ENCODE measurements at places on chromosomes 16 and 17.

DNA sequence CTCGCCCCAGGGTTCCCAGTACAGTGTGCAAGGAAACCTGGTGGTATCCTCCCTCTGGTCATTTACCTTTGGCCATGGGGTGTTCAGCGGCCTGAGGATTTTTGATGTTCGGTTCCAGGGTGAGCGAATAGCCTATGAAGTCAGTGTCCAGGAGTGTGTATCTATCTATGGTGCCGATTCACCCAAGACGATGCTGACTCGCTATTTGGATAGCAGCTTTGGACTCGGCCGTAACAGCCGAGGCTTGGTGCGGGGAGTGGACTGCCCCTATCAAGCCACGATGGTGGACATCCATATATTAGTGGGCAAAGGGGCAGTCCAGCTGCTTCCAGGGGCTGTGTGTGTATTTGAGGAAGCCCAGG is 1.2 kb downstream of the AOC2 start:
- DNase-seq: no peak

DNA sequence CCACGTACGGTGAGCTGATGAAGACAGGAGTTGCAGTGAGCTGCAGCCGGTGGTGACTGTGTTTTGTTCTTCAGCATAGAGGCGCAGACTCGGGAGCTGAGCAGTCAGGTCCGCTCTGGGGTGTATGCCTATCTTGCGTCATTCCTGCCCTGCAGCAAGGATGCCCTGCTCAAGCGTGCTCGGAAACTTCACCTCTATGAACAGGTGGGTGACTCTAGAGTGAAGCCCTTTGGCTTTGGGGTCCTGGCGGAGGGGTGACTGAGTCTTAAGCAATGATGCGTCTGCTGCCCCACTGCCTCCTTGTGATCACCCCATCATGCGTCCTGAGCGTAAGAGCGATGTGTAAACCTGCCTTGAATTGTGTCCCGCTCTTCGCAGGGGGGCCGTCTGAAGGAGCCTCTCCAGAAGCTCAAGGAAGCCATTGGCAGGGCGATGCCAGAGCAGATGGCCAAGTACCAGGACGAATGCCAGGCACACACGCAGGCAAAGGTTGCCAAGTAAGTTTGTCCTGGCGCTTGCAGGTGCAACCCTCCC is 22.9 kb downstream of the UBN1 start:
- DNase-seq: no peak

- no peak for DNase-seq
These were observed 7.6 kb downstream of the CAMKK1 start for GRCh38 chr17:3885271-3885670.

DNA sequence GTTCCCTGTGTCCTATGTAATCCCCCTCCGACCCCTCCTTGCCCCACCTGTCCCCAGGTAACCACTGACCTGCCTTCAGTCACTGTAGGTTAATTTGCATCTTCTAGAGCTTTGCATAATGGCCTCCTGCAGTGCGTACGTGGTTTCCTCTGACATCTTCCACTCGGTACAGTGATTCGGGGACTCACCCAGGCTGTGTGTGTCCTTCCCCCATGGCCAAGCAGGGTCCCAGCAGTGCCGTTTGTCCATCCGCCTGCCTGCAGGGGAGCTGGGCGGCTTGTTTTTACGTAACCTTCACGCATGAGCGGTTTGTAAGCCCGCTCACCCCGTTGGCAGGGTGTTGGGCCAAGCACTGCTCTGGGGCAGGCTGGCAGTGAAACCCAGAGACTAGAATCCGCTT is 7.9 kb downstream of the MAPK8IP3 start:
- no peak for DNase-seq

- no peak for DNase-seq
These were observed 12.1 kb downstream of the CD300A start for GRCh38 chr17:74478420-74479100.

DNA sequence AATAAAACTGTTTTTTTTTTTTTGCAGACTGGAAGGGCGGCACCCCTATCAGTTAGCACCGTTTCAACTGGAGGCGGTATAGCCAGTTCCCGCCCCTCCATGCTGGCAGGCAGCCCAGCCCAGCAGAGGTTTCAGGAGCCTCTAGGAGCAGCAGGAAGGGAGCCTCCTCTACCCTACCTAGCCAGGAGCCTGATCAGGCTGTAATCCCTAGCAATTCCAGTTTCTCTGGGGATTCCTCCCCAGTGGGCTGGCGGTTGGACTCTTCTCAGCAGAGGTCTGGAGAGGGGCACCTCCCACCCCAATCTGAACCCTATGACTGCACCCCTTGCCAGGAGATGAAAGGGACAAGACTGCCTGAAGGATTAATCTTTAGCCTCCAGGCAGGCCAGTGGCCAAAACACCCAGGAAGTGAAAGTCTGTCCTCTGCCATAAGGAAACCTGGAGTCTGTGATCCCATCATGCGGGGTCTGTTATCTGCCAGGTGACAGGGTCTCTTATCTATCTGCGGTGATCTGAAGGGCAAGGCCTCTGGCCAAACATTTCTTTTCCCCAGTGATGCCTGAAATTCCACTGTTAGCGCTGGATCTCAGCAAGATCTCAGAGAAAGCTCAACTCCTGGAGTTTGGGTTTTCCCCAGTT is 4.9 kb upstream of the CDH1 start:
- peak; percentile 75 for DNase-seq
